ENCODE measurements at places on chromosomes 12 and 14.

DNA sequence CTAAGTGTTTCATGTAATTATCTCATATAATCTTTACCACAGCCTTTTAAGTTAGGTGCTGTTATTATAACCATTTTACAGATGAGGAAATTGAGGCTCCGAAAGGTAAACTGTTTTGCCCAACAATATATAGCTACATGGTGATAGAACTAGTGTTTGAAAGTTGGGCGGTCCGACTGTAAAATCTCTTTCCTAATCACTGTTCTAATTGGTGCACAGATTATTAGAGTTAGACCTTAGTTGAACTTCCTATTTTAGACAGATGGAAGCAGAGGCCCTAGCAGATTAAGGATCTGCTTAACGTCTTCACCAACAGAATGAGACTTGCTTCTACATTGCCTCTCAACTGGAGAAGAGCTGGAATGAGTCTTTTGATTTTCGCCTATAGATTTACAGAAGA, 30.0 kb upstream of the DUSP6 start:
- DNase-seq = no peak

DNA sequence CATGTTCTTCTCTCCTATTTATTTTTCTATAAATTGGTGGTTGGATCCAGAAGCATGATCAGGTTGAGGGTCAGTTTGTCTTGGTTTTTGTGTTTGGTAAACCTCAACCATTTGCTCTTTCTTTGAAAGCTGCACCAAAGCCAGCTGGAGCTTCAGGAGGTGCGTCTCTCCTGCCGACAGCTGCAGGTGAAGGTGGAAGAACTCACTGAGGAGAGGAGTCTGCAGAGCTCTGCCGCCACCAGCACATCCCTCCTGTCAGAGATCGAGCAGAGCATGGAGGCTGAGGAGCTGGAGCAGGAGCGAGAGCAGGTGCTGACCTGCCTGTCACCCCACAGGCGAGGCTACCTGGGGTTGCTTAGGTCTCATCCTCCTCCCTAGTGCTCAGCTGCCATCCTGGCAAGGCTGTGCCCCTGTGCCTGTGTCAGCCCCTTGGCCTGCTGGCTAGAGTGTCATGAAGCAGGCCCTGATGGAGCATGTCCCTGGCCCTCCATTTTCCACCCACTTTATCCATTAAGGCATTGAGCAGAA, 45.0 kb downstream of the RAB35 start:
- no peak for DNase-seq

DNA sequence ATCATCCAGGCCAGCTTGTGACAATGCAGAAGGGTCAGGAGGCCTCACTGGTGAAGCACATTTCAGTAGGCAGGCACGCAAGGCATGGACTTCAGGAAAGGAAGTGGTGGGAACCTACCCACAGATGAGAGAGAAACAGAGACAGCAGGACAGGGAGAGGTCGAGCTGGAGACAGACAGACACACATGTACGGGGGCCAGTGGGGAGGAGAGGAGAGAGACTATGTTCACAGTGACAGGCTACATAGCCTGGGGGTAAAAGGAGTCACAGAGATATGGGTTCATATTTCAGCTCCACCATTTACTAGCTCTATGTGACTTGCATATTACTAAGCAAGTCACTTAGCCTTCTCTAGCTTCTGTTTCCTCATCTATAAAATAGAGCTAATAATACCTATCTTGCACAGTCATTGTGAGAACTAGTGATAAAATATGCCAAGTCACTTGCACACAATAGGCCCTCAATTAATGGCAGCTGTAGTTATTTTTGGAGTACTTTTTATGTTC, 91.1 kb upstream of the FUT8 start:
- DNase-seq = no peak

GRCh38 chr14:96587823-96588385, 85.7 kb downstream of the PAPOLA start:
- DNase-seq = peak; percentile 30

DNA sequence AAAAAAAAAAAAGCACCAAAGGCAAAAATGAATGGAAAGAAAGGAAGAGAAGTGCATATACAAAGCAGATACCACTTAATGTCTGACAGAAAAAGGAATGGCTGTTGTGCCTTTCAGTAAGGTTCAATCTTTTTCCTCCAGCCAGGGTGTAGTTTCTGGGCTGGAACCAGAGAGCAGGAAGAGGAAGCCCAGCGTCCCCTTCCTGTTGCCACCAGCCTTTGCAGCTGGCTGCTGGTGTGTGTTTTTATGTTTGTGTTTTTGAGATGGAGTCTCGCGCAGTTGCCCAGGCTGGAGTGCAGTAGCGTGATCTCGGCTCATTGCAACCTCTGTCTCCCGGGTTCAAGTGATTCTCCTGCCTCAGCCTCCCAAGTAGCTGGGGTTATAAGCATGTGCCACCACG, 64.6 kb upstream of the LTA4H start:
- DNase-seq = no peak

- no peak for DNase-seq
Measured at GRCh38 chr12:27367078-27367477, 34.4 kb downstream of the BMAL2 start.

GRCh38 chr14:99884834-99885648, 91.8 kb downstream of the EML1 start:
- no peak for DNase-seq

DNA sequence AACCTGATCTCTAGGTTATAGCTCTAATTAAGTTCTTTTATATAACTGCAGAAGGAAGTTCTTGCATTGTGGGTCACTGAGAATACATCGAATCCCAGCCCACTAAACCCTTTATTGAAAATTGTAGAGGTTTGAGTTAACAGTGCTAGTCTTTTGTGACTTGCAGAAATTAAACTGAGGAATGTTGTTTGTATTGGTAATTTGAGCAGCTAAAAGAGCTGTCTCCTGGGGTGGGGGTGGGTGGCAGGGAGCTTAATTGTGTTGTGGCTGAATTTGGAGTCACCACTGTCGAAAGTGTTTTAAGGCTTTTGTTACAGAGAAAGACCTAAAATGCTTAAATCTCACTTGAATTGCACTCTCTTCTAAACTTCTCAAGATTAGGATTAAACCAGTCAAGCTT, 3.2 kb upstream of the COX8C start:
- DNase-seq = no peak

GRCh38 chr14:78519863-78520262, 349.7 kb downstream of the NRXN3 start:
- no peak for DNase-seq

DNA sequence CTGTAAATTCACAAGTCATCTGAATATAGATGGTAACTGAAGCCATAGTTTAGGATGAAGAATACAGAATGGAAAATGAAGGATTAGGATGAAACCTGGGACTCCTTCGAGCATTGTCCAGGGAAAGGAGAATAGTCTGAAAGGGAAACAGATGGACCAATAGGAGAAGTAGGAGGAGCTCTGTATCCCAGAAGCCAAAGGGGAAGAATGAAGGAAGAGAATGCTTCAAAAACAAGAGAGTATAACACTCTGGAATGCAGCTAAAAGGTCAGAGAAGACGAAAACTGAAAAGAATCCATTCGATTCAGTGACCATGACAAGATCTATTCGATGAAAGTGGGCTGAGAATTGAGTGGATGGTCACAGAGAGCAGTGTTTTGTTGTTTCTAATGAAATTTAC, 1.0 kb downstream of the GMFB start:
- DNase-seq = no peak

DNA sequence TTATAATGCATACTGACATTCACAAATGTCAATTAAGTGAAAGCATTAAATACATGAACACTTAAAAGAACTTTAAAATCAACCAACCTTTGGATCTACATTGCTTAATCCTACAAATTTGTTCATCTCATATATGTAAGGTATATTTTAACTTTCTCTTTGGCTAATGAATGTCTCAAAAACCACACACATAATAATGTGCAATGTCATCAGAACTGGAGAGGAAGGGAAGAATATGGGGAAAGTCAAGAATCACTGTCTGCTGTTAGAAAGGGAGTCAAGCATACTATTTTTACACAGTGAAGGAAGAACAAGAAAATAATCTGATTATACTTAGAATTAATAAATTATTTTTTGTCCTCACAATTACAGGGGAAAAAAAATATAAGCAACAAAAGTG, 4.9 kb downstream of the GMFB start:
- no peak for DNase-seq

DNA sequence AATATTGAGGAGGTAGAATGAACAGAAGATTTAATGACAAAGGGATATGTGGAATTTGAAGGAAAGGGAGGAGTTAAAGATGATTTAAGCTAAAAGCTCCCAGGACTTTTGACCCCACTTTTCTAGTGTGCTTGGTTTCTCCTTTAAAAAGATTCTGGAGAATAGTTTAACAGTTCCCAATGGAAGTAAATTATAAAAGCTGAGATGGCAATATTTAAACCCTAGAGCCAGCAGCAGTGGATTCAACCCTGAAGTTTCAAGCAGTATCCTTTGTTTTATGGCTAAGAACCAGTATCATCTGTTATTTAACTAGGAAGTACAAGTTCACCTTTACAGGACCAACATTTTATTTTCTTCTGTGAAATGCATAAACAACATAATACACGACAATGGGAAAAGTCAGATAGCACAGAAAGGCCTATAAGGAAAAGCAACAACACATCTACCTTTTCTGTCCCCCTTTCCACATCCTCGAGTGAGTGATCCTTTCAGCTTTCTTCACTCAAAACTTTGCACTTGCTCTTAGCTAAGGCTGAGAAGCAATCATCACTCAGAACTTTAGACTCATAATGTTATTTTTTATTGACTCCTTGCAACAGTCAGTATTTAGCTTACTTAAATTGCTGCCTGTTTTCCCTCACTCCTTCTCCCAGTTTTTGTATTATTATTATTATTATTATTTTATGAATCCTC, 264.5 kb downstream of the FBXL14 start:
- DNase-seq = no peak

GRCh38 chr12:119672194-119672593, 4.3 kb downstream of the PRKAB1 start:
- DNase-seq = no peak

- DNase-seq = no peak
Measured at GRCh38 chr14:65077318-65077717, 25.0 kb downstream of the MAX start.

- no peak for DNase-seq
Measured at GRCh38 chr14:58479975-58480374, 52.5 kb downstream of the KIAA0586 start.

GRCh38 chr12:3041558-3042164, 35.5 kb upstream of the TSPAN9 start:
- peak; percentile 71 for DNase-seq

DNA sequence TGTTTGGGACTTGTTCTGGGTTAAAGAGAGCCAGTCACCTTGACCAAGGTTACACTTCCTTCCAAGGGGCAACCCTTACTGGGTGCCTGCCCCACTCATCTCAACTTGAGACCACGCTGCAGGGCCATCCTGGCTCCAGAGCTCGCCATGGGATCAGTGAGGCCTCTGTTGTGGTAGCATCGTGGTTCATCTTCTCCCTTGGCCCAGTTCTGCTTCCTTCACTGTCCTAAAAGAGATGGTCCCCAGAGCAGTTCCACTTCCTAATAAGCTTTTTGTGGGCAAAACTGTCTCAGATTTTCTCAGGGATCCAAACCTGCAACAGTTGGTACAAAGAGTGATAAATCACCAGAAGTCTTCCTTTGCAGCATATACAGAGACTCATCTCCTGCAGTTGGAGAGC, 165.9 kb upstream of the TMEM260 start:
- DNase-seq = no peak

DNA sequence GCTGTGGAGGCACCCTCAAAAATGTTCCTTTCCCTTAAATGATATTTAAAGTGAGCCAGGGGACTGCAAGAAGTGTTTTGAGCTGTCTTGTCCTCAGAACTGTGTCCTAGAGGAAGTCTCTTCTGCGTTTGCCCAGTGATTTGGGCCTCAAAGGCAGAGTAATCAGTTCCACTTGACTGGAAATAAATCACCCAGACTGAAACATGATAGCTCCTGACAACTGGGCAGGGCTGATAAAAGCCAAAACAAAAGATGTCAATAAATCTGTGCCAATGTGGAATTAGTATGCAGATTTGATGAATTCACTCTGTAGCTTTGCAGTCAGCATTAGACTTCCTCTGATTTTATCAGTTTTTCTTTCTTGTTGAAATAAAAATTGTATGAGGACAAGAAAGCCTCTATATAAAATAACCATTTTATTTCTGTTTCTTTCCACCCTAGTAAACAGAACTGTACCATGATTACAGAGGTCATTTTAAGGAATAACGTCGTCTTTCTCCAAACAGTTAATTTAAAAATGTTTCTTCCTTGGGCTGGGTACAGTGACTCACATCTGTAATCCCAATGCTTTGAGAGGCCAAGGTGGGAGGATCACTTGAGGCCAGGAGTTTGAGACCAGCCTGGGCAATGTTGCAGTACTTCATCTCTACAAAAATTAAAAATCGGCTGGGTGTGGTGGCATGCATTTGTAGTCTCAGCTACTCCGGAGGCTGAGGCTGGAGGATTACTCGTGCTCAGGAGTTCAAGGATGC, 180.8 kb downstream of the ERC1 start:
- DNase-seq = no peak

DNA sequence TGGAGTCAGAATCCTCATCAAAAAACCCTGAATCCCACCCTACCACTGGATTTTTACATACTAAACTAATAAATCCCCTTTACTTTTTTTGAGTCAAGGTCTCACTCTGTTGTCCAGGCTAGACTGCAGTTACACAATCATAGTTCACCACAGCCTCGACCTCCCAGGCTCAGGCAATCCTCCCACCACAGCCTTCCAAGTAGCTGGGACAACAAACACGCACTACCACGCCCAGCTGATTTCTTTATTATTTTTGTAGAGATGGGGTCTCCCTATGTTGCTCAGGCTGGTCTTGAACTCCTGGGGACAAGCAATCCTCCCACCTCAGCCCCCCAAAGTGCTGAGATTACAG, 24.3 kb downstream of the SPTSSA start:
- no peak for DNase-seq

GRCh38 chr14:71721791-71722190, 210.4 kb upstream of the RGS6 start:
- DNase-seq = no peak

DNA sequence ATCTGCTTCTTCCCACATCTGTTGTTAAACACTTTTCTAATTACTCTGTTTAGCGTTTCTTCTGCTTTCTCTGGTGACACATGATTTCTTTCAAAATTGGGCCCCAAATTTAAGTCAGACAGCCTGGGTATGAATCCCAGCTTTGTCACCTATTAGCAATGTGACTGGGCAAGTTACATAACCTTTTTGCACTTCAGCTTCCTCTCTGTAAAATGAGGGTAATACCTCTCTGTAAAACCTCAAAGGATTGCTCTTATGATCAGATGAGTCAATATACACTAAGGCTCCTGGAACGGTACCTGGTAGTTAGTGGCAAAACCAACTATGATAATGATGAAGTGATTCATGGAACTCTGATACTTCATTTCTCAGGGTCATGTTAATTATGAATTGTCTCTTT, 33.0 kb downstream of the E2F7 start:
- no peak for DNase-seq

GRCh38 chr12:2264651-2265232, 212.0 kb downstream of the CACNA1C start:
- no peak for DNase-seq

- DNase-seq = no peak
Measured at GRCh38 chr12:102728506-102729242, 188.4 kb downstream of the PAH start.

- no peak for DNase-seq
Measured at GRCh38 chr12:77344651-77345050, 279.3 kb upstream of the E2F7 start.

GRCh38 chr12:56487448-56488040, 417 bp downstream of the GLS2 start:
- no peak for DNase-seq

Measured in right forelimb (tissue), 1 donor.